Activated naive CD8-positive, alpha-beta T cell treated with anti-CD3 and anti-CD28 coated beads, Interleukin-2, amount 50 U/mL, for 16 hours (primary cell): ENCODE measurements at places on chromosomes 3 and 15.

DNA sequence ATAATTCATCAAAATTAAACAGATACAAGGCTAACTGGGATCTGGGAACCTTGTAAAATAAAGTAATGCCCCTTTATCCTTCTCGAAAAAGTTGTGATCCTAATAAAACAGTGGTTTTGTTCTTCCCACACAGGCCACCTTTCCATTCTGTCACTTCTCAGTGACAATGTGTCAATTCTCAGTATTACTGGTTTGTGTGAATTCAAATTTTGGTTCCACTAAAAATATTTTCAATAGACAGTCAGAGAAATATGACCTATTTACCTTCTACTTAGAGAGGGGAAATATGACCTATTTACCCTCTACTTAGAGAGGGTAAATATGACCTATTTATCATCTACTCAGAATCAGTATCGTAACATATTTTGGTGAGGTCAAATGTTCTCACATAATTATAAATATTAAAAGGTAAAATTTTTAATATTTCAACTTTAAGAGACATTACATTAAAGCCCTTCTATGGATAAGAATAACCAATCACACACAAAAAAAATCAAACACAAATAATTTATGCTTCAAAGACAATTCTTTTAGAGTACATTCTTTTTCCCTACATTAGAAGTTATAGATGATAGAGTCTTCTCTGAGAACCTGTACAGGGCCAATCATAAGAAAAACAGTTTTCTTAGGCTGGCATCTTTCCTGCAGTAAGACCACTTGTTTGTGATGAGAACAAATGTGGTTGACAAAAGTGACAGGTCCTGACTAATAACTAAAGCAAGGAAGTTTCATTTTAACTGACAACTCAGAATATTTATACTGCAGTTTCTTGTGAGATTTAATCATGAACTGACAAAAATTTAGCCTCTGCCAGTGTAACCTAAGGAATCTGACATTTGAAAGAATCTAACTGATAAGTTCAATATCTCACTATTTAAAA lies 323.3 kb downstream of the DIPK2A start:
- no peak for DNase-seq

- no peak for DNase-seq
Measured at GRCh38 chr3:132542577-132542976, 54.5 kb upstream of the ACKR4 start.

DNA sequence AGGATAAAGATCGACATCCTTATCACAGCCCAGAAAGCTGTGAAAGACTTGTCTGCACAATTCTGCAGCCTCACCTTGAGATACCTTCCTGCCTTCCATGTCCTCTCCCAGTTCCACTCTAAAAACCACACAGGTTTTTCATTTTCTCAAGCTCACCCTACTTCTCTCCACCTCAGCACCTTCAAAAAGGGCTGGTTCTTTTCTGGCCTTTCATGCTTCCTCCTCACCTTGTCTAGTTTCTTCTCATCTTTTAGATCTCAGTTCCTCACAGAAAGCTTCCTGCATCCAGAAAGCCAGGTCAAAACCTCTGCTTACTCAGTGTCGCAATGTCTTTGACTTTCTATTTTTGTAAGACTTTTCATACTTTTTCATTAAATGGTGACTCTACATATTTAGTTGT lies 140.2 kb upstream of the STT3B start:
- no peak for DNase-seq

- DNase-seq = no peak
Measured at GRCh38 chr3:16770792-16771191, 114.0 kb upstream of the PLCL2 start.

DNA sequence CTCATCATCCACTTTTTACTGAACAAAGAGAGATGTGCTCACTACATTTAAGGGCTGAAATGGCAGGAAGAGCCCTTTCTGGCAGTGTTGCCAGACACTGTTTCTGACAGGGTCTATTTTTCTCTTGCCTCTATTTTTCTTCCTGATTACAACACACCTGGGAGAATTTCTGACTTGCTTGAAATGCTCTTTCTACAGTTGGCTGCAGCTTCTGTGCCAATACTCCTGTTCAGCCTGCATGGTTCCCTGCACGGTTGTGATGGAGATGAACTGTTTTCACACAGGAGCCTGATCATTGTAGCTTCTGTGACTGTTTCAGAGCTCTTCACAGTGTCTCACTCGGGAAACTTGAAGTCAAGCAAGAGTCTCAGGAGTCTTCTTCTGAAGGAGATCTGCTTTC lies 83.0 kb upstream of the DLG1 start:
- DNase-seq = no peak

- no peak for DNase-seq
Measured at GRCh38 chr15:75723847-75724660, 11.4 kb upstream of the CSPG4 start.

- no peak for DNase-seq
Measured at GRCh38 chr15:38299216-38299615, 46.6 kb downstream of the SPRED1 start.

GRCh38 chr3:79661896-79662295 lies 105.9 kb downstream of the ROBO1 start:
- DNase-seq = no peak

- DNase-seq = no peak
Measured at GRCh38 chr3:156180077-156180476, 59.7 kb downstream of the KCNAB1 start.

DNA sequence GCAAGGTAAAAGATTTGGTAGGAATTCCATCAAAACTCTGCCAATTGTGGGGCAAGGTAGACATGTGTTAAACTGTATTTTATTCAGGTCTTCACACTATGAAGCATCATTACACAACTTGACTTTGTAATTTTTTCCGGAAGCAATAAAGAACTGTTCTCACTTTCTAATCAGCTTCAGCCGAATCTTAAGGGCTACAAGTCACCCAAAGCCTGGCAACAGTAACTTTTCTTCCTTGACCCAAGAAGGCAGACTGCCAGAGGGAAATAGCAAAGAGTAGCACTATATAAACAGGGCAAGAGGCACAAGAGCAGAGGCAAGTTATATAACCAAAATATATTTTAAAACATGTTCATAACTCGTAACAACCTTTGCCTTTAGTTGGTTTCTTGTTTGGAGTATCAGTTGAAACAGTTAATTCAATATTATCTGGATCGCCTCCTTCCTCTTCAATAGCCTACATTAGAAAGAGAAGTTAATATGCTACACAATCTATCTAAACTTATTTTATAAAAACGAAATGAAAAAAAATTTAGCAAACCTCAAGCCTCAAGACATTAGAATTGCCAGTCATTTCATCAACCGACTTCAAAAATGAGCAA lies 1.4 kb downstream of the SLTM start:
- no peak for DNase-seq

GRCh38 chr3:133943639-133944141 lies 48.0 kb upstream of the RAB6B start:
- no peak for DNase-seq

GRCh38 chr15:33191591-33191990 lies 2.9 kb downstream of the FMN1 start:
- DNase-seq = no peak

DNA sequence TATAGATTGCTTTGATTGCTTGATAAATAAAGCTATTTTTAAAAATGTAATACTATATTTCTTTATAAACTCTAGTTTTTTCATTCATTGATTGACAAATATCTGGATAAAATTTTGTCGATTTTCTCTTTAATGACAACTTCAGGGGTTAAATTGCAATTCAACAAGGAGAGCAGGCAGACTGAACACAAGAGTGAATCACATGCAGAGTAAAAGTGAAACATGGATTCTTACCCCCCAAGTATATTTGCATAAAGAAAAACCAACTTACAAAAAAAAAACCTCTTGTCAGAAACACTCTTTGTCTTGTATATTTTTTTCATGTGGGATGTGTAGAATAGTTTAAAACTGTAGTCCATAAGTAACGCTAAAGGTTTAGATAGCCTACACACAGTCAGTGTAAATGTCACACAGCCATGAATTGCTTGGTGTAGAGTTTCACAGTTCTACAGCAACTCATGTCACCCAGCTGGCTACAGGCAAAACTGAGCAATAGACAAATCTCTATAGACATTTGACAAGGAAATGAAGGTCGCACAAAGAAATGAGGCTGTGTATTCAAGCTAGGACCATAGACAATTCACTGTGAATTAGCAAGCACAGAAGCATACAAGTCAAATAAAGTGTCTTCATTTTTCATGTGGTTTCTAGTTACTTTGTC lies 141.6 kb downstream of the THRB start:
- no peak for DNase-seq

DNA sequence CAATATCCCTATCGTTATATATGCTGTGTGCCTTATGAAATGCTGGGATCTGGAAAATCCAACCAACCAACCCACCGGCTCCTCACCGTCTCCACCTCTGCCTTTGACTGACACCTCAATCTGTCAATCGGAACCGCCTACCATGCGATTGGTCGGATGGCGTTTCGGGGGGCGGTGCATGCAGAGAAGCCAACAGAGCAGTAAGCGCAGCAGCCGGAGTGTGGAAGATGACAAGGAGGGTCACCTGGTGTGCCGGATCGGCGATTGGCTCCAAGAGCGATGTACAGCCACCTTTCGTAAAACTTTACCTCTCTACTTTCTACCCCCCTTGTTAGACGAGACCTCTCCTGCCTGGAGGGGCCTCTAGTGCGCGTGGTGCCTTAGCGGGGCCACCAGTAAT lies 6.3 kb downstream of the CLK3 start:
- DNase-seq = no peak

GRCh38 chr3:12759097-12759679 lies at the start of gene TMEM40:
Gene TMEM40, minus strand, starts transcription at chr3:12759259. Its CDS starts 9,427 bp downstream, at chr3:12749832.
- DNase-seq = no peak

- no peak for DNase-seq
Measured at GRCh38 chr3:61288446-61288845, 37.2 kb upstream of the FHIT start.

GRCh38 chr3:39605837-39606236 lies 138.4 kb downstream of the MOBP start:
- no peak for DNase-seq

GRCh38 chr3:172702256-172702655 lies 8.6 kb downstream of the NCEH1 start:
- no peak for DNase-seq

GRCh38 chr3:57864853-57865252 lies 108.7 kb downstream of the SLMAP start:
- DNase-seq = no peak

DNA sequence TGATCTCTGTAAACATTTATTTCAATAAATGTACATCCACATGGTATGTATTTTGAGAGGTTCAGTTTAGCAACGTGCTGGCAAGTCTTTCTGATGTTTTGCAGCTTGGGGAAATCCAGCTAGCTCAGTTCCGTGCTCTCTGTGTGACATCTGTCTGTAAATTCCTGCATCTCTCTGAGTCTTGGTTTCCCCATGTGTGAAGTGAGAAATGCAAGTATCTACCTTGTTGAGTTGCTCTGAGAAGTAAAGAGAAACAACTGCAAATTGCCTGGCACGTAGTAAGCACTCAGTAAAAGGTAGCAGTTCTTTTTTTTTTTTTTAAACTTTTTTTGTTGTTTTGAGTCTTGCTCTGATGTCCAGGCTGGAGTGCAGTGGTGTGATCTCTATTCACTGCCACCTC lies 30.2 kb upstream of the MORF4L1 start:
- DNase-seq = no peak

GRCh38 chr15:57403566-57404325 lies 27.4 kb downstream of the CGNL1 start:
- no peak for DNase-seq

DNA sequence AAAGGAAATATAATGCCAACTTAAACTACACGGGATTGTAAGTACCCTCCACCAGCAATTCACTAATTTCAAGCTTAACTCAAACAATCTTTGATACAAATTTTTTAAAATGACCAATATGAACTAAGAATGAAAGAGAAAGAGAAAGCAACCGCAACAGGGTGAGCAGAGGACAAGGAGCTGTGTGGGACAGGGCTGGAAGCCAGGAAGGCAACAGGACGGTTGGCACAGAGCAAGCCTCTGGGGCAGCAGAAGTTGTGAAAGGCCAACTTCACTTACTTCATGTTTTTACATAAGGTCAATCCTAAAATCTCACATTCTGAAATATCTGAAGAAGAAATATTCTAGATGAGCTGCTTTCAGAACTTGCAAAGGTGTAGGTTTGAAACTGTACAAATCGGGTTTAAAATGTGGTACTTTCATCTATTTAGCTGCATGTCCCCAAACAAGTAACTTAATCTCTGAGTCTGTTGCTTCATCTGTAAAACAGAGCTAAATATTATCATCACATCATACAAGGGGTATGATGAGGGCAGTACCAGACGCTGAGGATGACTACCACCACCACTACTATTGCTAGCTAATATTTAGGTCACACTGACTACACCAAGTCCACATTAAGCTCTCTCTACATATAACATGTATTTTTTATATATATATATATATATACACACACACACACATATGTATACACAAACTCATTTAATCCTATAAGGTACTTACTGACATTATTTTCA lies 101.7 kb downstream of the IGSF11 start:
- DNase-seq = no peak

- no peak for DNase-seq
Measured at GRCh38 chr3:9066141-9066540, 102.9 kb upstream of the RAD18 start.

- DNase-seq = no peak
Measured at GRCh38 chr15:70100474-70101341, 3.0 kb upstream of the TLE3 start.

DNA sequence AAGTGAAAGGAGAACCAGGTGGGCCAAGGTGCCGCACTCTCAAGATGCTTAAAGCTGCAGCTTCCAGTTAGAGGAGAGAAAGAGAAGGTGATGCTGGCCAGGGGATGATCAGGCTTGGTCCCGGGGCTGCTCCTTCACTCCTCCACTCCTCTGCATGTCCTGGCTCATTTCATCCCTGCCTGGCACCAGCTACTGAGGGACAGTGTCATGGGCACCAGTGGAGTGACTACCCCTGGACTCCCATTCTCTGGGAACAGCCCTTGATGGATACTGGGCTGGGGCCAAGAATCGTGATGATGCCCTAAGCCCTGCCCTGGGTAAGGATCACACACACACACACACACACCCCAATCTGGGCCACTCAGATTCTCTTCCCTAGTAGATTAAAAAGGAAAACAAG lies 243.7 kb downstream of the UACA start:
- no peak for DNase-seq

DNA sequence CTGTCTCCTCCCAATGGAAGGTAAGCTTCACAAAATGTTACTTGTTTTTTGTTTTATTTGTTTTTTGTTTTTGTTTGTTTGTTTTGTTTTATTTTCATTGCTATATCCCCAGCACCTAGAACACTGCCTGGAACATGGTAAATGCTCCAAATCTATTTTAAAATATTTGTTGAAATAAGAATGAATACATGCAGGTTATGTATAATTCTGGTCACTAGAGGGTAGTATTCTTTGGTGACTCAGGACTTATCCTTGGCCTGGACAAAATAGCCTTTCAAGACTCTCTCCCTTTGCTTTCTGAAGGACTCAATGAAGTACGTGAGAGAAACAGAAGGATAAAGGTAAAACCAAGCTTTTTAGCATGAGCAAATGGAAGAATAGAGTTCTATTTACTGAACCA lies 46.9 kb upstream of the PPP2R3A start:
- no peak for DNase-seq

DNA sequence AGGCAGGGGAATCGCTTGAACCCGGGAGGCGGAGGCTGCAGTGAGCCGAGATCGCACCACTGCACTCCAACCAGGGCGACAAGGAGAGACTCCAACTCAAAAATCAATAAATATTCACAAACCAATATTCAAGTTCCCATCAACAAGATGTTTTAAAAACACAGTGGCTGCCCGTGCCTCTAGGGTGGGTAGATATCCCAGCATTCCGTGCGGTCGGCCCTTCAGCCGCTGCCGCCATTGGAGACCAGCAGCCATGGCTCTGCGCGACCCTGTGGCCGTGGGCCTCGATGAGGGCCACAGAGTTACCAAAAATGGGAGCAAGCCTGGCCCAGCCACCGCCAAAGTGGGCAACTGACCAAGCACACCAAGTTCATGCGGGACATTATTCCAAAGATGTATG lies 6.7 kb downstream of the ULK4 start:
- no peak for DNase-seq
